ENCODE measurements at places on chromosomes 5 and 9.

DNA sequence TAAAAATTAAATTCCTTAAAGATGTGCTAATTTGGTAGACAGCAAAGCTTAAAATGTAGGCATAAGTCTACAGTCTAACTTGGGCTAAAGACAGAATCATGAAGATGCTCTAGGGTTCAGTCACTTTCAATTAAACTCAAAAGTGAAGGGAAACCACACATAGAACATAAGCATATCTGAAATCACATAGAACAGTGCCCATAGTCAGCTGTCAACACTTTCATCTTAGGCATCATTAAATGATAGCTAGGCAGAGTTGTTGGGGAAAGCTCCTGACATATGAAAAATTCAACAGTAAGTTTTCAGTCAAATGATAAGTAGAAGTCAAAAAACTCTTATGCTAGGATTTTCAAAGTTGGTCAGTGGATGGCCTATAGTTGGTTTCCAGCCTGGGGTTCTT lies 11.0 kb downstream of the DAB2 start:
- no peak for DNase-seq

DNA sequence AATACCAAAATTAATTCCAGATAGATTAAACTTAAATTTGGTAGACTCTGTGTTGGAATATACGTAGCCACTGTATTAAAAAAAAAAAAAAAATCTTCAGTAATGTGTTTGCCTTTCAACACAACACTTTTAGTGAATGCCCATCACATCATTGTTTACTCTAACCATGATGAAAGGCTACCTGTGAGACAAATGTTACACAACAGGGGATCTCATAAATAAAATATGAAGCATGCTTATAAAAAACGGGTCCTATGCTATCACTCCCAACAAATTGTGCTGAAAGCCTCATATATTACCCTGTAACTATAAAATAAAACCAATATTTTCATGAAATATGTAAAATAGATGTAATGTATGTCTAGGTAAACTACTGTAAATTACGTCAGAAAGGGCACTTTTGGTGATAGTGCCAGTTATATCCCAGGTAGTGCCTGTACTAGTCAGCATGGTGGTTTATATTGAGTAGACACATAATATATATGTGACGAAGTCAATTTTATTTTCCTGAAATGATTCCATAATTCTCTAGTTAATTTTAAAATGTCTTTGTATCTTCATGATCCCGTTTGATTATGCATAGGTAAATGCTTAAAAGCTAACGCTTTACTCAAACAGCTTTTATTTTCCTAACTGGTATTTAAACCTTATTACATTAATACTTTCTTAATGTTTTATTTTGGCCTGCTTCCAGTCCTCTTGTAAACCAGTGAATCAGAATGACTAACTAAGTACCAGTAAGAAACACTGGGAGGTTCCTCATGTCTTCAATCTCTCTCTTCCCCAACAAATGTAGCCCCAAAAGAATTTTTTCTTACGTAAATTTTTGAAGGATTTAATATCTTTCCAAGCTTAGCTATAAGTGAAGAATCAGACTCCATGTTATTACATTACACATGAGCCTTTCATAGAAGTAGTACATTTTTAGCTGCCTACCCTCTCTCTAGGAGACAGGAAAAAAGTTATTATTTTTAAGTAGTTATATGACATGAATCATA lies 420.3 kb downstream of the GABRG2 start:
- no peak for DNase-seq

GRCh38 chr5:109691996-109692395 lies 2.3 kb downstream of the MAN2A1 start:
- DNase-seq = peak; percentile 63

DNA sequence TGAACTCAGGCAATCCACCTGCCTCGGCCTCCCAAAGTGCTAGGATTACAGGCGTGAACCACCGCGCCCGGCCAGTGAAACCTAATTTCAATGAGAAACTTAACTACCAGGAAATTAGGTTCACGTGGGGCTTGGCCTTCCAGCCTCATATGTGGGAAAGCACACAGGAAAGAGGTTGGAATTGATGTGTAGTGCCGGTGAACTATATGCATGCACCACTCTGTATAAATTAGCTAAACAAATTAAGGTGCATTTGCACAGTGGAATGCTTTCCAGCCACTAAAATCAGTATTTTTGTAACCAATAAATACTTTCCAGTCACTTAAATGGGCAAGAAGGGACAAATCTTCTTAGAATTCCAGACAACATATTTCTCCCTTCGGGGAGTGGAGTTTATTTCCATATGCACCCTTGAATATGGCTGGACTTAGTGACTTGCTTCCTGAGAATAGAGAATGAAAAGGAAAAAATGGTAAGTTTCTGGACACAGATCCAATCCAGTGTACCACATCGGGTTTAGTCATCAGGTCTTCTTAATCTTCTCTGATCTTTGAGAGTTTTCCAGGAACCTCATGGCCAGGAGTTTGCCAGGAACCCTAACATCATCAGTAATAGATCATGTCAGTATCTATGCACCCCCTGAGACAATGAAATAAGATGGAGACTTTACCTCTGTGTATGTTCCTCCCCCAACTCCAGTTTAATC lies 24.9 kb downstream of the ATOX1 start:
- no peak for DNase-seq

DNA sequence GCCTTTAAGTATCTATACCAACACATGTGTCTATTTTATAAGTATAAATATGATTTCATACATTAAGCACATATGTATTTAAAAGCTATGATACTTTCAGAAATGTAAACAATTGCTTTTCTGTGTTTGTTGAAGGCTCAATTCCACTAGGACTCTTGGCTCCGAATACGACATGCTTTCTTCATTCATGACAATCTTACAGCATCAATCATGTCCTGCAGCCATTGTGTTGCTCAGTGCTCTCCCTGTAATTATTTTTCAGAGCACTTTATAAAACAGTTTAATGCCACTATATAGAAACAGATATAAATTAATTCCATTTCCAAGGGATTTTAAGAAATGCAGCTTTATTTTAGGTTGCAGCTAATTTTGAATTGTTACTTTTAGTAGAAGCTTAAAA lies 167.3 kb downstream of the TAF11L14 start:
- no peak for DNase-seq

GRCh38 chr9:96065482-96066251 lies 190.2 kb downstream of the ERCC6L2 start:
- no peak for DNase-seq

GRCh38 chr5:9325549-9325948 lies 220.3 kb downstream of the SEMA5A start:
- DNase-seq = no peak

DNA sequence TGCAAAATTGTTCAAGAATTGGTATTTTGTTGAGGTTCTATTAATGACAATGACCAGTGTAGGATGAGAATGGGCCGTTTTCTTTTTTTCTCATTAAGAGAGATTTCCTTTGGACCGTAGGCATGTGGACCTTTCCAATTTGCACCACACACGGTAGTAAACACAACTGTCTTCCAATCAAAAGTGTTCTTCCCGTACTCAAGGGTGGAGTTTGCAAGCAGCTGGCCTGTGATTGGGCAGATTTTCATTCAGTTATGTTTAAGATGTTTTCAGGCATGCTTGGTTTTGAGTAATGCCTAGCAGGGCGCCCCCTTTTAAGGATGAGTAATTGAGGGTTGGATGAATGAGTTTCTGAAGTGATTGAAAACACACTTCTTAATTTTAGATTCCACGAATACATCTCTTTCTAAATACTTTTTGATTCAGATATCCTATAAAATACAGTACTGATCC lies 2.5 kb downstream of the KDM3B start:
- peak; percentile 80 for DNase-seq

DNA sequence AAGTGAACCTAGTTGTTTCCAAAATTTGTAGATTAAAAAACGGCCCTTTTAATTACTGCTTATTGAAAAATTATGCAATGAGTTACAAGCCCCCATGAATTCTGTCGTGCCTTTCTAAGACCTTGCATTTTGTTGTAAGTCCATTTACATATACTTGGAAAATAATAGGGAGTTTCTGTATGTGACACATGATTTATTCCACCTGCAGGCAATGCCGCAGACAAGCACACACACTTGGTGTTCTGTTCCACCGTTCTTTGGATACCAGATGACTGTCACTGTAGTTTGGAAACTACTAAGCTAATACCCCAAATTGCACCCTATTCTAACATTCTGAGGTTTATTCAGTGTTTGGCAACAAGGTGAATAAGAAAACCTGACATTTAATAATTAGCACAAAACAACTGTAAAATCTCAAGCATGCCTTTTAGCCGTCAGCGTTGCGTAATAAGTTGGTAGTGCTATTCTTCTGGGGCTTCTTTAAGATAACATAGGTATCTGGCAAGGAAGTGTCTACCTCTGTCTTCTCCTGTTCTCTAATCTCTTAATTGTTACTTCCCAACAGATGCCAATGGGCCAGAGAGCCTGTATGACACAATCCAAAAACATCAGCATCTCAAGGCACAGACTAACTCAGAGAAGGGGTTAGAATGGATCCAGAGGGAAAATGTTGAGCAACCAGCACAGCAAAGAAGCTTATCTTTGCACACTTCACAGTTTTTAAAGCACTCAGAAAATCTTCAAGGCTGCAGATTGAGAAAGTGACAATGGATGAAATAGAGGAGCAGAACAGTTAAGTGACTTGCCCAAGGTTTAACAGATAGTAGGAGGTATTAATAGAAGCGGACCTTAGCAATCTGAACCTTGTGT lies 48.2 kb upstream of the DPYSL3 start:
- no peak for DNase-seq

DNA sequence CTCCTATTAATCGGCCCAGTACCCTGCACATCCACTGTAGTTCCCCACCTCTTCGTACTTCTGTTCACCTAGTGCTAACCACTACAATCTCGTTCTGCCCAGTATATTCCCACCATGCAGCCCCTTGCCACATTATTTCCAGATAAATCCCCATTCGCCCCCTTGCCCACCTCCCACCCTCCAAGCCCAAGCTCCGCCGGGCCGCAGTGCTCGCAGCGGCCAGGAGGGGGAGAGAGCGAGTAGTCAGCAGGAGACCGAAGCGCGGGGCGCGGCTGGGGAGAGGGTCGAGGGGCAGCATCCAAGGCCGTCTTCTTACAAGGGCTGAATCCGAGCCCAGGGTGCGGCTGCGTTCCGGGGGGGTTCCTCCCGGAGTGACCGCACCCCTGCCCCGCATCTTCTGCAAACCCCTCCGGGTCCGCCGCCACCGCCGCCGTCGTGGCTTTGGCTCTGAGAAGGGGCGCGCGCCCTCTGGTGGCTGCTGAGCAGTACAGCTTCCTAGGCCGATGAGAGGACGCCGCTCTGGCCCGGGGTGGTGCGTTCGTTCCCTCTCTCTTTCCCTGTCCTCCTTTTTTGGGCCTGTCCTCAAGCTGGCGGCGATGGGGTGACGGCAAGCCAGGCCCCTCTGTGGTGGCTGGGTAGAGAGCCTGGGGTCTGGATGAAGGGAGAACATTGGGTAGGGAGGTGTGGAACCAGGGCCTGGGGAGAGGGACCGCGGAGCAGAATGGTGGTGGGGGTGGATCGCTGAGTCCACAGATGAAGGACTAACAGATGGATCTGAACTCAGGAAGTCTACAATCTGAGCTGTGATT lies 30.0 kb upstream of the PSD2 start:
- DNase-seq = peak; percentile 55

- no peak for DNase-seq
Observed at GRCh38 chr9:93086447-93087224, 9.4 kb upstream of the CARD19 start.
